ENCODE measurements at places on chromosomes 7 and 10.

GRCh38 chr10:118106426-118106825 is 59.7 kb upstream of the RAB11FIP2 start:
- DNase-seq: no peak

GRCh38 chr7:45919993-45920459 is 1.0 kb downstream of the IGFBP3 start:
- no peak for DNase-seq

DNA sequence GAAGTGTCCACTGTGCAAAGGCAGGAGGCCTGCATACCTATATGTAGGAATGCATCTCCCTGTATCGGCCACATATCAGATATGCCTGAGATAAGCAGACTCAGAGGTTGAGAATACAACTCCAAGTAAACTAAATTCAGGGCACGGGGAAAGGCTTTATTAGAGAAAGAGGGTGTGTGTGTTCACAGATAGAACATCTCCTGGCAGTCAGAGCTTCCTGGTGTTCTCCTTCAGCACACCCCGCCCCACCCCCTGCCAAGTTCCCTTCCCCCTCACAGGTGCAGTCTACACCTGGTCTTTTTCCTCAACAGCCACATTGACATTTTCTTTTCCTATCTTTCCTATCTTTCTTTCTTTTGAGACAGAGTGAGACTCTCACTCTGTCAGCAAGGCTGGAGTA is 17.1 kb downstream of the GBX1 start:
- DNase-seq: no peak

DNA sequence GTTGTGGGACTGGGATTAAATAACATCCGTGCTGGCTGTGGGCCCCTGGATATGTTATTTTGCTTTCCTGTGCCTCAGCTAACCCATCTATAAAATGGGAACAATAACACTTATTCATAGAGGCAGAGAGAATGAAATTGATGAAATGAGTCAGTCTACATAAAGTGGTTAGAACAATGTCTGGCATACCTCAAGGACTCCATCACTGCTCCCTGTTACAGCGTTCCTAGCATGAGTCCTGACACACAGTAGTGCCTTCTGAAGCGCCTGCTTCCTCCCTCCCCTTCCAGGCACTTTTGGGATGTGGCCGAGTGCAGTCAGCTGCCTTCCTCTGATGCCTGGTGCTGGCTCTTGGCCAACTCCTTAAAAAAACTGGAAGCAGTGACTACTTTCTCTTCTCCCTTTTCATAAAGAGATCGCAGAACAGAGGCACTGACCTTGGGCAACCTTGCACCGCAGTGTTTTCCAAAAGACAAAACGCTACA is 108.4 kb upstream of the ZMIZ1 start:
- no peak for DNase-seq

GRCh38 chr10:3220853-3221252 is 48.3 kb upstream of the PITRM1 start:
- DNase-seq: no peak
